ENCODE measurements at places on chromosomes 5 and 9. TPM values are rescaled to one million over a fixed set of nuclear protein-coding genes. Genes with fewer than 3 reads are reported as not detected.

DNA sequence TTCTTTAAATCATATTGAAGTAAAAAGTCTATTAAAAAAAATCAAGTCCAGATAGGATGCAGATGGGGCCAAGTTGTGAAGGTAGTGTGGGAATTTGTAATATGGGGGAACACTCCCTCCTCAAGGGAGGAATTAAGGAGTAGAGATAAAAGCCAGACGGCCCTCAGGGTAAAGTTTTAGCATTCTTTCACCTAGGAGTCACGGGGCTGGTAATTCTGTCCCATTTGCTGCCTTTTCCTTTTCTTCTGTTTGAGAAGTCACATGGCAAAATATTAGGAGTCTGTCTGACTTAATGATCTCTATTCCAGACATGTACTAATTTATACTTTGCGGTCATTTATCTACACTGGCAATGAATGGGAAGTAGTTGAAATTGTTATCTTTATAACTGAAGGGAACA, 61.9 kb downstream of the SNX24 start:
- H3K4me3 ChIP-seq, result no peak overlapping the region
- no peaks in the 10 kb centered on the region for H3K27me3 ChIP-seq
- H3K4me1 ChIP-seq, result peaks cover 4% of the 10 kb centered on the region
- H3K27ac ChIP-seq, result no peak overlapping the region

DNA sequence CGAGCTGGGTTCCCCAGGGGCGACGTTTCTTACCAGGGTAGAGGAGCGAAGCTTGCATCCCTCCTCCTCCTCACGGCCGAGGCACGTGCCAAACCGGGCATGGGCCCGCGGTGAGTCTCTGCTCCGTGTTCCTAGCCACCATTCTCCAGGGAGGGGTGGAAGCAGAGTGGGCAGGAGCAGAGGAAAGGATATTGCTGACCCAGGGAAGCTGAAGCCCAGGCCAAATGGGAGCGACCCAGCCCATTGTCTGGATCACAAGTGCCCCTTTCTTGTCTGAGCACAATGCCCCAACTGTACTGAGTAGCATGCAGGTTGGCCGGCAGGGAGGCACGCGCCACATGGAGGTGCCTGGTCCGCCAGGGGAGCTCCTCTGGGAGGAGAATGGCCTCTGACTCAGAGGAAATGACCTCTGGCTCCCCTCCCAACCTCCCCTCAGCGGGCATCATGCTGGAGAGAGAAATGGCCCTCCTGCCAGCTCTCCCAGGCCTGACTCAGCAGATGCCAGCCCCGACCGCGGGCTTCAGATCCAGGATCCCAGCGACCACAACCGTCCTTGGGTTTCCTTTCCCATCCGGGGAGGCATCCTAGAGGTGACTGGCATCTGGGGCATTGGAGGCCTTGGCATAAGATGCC, 1.1 kb downstream of the PRR7 start:
- H3K4me1 ChIP-seq, result peaks cover 55% of the 10 kb centered on the region
- peak overlapping the region; percentile 93 for H3K4me3 ChIP-seq
- peak; percentile 58 for DNase-seq

DNA sequence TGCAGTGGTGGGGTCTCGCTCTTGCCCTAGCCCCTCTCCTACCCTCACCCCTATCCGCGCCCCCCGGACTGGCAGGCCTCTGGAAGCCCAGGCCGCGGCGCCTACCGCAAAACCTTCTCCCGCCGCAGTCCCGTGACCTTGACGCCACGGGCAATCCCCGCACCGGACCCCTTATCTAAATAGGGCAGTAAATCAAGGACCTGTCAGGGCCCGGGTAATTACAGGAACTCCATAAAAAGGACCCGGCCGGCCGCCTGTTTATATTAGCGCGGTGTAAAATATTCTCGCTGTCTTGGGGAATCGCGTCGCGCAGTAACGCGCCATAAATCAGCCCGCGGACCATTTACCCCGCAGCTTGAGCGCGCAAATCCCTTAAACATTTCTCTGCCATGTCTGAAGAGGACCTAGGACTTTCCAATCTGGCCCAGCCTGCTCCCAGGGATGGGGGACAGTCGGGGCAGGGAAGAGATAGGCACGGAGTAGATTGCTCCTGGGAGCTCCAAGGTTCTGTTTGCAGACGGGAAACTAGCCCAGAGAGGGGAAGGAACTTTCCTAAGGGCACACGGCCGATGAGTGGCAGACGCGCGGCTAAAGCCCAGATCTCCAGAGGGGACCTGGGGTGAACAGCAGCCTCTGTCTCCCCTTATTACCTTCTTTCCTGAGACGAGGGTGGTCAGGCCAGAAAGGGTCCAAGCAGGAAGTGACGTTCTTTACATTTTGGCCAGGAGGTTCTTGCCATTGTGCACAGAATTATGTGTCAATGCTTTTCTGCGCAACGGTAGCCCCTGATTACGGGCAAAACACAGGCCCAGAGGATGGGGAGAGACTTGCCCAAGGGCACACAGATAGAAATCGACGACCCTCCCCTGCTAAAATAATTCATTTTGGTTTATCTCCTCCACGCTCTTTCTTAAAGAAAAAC, 4.8 kb upstream of the HAND1 start:
- no peak overlapping the region for H3K27ac ChIP-seq
- no peaks in the 10 kb centered on the region for H3K36me3 ChIP-seq
- peaks cover 100% of the 10 kb centered on the region for H3K27me3 ChIP-seq
- no peak for DNase-seq
- H3K4me3 ChIP-seq, result no peak overlapping the region

DNA sequence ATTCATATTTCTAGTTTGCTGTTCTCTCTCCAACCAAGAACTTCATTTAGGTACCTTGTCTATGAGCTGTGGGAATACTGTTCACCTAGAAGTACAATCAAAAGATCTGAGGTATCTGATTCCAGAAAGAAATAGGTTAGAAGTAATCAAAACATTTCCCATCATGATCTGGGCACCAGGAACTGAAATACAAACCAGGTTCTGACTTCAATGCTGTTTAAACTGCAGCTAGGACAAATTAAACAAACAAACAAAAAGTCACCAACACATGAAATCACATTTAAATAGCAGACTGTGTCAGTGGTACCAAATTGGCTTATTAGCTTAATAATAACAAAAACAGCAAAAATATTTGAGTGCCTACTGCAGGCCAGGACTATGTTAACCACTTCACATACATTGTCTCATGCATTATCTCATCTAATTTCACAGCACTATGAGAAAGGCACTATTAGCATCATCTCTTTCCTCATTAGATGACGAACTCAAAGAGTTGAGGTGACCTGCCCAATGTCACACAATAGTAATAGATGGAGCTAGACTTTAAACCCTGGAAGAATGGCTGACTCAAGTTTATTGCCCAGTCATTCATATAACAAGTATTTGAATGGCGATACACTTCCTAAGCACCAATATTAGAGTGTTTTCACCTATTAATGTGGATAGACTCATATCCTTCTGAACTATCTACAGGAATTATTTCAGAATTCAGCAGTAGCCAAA, 14.5 kb downstream of the PLPP1 start:
- no peak overlapping the region for H3K27ac ChIP-seq
- no peak for DNase-seq
- no peak overlapping the region for H3K4me3 ChIP-seq
- no peaks in the 10 kb centered on the region for H3K36me3 ChIP-seq
- no peaks in the 10 kb centered on the region for H3K27me3 ChIP-seq

- peaks cover 46% of the 10 kb centered on the region for H3K4me1 ChIP-seq
- DNase-seq, result no peak
- no peaks in the 10 kb centered on the region for H3K27me3 ChIP-seq
- H3K36me3 ChIP-seq, result no peaks in the 10 kb centered on the region
Observed at GRCh38 chr9:18606281-18606680, 132.3 kb downstream of the ADAMTSL1 start.

- H3K36me3 ChIP-seq, result no peaks in the 10 kb centered on the region
- H3K27me3 ChIP-seq, result no peaks in the 10 kb centered on the region
- H3K27ac ChIP-seq, result no peak overlapping the region
Observed at GRCh38 chr9:70880535-70880934, 240.9 kb downstream of the TRPM3 start.

DNA sequence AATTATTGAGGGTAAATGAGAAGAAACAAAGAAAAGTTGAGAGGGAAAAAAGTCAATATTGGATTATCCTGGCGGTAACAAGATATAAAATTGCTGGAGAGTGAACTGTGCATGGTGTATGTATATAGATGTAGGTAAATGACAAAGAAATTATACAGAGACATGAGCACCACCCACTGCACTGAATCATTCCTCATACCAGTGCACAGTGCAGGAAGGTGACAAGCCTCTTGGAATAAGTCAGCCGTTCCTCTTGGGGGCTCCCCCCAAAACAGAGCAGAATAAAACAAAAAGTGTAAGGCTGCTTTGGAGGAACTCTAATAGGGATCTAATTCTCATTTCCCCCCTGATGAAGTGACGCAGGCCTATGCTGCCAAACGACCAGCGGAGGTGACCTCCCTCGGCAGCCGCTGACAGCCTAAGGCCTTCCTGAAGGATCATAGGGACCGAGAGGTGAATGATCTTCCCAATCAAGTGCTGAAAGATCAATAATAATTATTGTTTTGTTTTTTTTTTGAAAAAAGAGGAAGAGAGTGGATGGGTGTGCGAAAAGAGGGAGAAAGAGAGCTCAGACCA, 245.0 kb downstream of the PSAT1 start:
- H3K27me3 ChIP-seq, result no peaks in the 10 kb centered on the region
- H3K4me3 ChIP-seq, result no peak overlapping the region
- H3K36me3 ChIP-seq, result no peaks in the 10 kb centered on the region
- no peak for DNase-seq
- H3K4me1 ChIP-seq, result peaks cover 27% of the 10 kb centered on the region

DNA sequence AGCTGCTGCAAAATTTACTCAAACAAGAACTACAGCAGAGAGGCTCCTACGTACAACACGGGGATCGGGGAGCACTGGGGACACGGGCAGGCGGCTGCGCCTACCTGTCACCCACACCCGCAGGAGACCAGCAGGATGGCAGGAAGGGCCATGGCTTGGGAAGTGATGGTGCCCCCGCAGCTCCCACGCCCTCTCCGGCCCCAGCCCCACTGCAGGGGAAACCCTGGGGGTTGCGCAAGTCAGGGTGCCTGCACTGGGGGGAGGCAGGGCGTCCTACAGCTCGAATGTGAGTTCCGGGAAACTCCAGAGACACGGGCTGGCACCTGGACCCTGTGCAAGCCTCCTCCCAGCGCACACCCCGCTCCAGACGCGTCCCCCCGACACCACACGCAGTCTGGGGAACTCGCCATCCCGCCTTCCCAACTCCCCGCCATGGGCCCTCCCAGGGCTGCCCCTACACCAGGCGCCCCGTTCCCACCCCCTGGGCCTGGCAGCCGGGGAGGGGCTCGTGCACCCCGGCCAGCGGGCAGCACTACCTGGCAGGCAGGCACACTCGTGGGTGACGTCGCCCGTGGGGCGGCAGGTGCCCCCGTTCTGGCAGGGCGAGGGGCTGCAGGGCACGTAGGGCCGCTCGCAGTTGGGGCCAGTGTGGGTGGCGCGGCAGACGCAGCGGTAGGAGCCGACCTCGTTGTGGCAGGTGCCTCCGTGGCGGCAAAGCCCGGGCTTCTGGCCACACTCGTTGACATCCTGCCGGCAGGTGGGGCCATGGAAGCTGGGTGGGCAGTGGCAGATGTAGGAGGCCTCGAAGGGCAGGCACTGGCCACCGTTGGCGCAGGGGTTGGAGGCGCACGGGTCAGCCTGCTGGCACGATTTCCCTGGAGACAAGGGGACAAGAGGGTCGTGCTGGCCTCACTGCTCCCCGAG, 23.3 kb downstream of the NOTCH1 start:
- H3K27ac ChIP-seq, result no peak overlapping the region
- H3K27me3 ChIP-seq, result peaks cover 2% of the 10 kb centered on the region
- H3K4me1 ChIP-seq, result peaks cover 12% of the 10 kb centered on the region
- H3K4me3 ChIP-seq, result no peak overlapping the region
- no peak for DNase-seq
- H3K36me3 ChIP-seq, result no peaks in the 10 kb centered on the region

DNA sequence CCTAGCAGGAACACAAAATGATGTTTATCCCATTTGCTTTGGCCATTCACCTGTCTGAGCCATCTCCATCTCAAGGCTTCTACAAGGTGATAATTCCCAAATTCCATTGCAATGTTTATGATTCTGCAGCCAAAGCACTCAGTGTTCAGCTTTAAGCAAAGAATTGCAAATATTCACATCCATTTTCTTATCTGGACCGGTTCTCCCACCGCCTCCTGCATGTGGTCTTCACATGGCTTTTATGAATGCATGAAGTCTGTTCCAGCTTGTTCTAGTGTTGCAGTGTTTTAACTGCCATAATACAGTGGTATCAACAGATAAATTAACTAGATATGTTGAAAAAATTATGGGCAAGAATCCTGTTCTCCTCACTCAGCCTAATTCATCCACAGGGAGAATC, 443.0 kb upstream of the KLF4 start:
- H3K27me3 ChIP-seq, result peaks cover 5% of the 10 kb centered on the region
- no peak overlapping the region for H3K4me3 ChIP-seq
- no peaks in the 10 kb centered on the region for H3K36me3 ChIP-seq
- no peak overlapping the region for H3K27ac ChIP-seq
- no peak for DNase-seq

- no peak overlapping the region for H3K27ac ChIP-seq
- peaks cover 17% of the 10 kb centered on the region for H3K4me1 ChIP-seq
- no peak overlapping the region for H3K4me3 ChIP-seq
- DNase-seq, result no peak
Observed at GRCh38 chr5:126499853-126500342, 76.7 kb downstream of the GRAMD2B start.

GRCh38 chr9:123365287-123365880, 9.4 kb downstream of the CRB2 start:
- no peak for DNase-seq
- H3K27ac ChIP-seq, result no peak overlapping the region
- peaks cover 37% of the 10 kb centered on the region for H3K4me1 ChIP-seq
- H3K36me3 ChIP-seq, result peaks cover 2% of the 10 kb centered on the region
- peak overlapping the region; percentile 69 for H3K4me3 ChIP-seq

GRCh38 chr9:8284884-8285283, 485.3 kb upstream of the DMAC1 start:
- H3K4me3 ChIP-seq, result no peak overlapping the region
- H3K27me3 ChIP-seq, result no peaks in the 10 kb centered on the region
- peaks cover 2% of the 10 kb centered on the region for H3K36me3 ChIP-seq
- no peak overlapping the region for H3K27ac ChIP-seq
- H3K4me1 ChIP-seq, result peaks cover 26% of the 10 kb centered on the region
- no peak for DNase-seq

- H3K27me3 ChIP-seq, result no peaks in the 10 kb centered on the region
- DNase-seq, result no peak
- H3K36me3 ChIP-seq, result peaks cover 9% of the 10 kb centered on the region
- H3K4me3 ChIP-seq, result no peak overlapping the region
- H3K4me1 ChIP-seq, result peaks cover 27% of the 10 kb centered on the region
- H3K27ac ChIP-seq, result no peak overlapping the region
Observed at GRCh38 chr5:38866362-38867031, 20.7 kb downstream of the OSMR start.

The DMRT2 gene
- total RNA-seq, result 0.55 TPM

The LPAR1 gene
- 11.3 TPM for total RNA-seq

The BAAT gene
- 0.16 TPM for total RNA-seq

The SLC36A2 gene
- not detected for total RNA-seq

The VCAN gene
- total RNA-seq, result 234 TPM

The PCDHGA4 gene
- total RNA-seq, result 0.93 TPM

The TEX48 gene
- total RNA-seq, result not detected
